ENCODE measurements at places on chromosomes 6 and 20.

- no peak for DNase-seq
Measured at GRCh38 chr6:50707191-50707590, 6.1 kb upstream of the TFAP2D start.

DNA sequence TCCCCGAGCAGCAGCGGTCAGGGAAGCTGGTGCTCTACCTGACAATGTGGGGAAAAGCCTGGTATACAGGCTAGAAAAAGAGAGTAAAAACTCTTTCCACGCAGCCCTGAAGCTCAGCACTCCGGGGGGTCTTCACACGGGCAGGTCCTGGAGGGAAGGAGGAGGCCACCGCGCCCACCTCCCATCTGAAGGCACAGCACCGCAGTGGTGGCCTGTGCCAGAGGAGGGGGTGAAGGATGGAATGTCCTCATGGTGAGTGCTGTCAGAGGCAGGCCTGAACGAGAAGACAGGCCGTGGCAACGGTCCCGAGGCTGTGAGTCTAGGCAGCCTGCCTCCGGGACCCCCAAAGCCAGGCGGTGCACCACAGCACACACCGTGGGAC, 5.8 kb downstream of the SLC2A4RG start:
- DNase-seq: no peak

GRCh38 chr6:46323966-46324622, 153.3 kb upstream of the ENPP5 start:
- no peak for DNase-seq

DNA sequence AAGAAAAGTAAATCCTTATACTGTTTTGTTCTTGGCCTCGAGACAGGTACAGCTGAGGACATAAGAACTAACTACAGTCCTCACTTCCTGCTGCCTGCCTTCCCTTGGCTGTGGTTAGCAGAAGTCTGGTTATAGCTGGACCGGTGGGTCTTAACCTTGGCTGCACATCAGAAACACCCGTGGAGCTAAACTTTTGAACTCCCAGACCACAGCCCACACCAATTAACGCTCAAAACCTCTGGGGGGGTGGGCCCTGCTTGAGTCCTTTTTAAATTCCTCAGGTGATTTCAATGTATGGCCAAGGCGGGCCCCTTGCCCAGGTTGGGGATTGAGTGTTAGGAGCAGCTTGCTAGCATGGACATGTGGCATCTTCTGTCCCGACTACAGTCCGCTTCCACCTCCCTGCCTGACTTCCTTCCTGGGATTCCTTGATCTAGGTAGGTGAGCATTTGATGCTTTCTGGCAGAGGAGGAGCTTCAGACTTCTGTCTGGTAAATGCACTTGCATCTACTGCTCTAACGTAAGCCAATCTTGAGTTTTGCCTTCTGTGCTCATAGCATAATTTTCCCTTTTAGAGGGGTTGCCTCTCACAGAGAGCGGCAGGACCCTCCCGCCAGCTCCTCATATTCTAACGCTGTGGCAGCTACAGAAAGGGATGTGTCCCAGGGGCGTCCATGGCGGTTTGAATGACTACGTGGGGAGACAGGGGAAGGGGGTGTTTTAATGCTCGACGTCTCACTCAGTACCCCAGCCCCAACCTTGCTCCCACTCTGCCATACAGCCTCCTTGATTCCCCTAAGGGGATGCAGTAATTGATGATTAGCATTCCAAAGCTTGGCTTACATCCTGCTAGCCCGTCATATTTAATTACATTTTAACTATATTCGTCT, 390.1 kb downstream of the ZFAND3 start:
- no peak for DNase-seq

DNA sequence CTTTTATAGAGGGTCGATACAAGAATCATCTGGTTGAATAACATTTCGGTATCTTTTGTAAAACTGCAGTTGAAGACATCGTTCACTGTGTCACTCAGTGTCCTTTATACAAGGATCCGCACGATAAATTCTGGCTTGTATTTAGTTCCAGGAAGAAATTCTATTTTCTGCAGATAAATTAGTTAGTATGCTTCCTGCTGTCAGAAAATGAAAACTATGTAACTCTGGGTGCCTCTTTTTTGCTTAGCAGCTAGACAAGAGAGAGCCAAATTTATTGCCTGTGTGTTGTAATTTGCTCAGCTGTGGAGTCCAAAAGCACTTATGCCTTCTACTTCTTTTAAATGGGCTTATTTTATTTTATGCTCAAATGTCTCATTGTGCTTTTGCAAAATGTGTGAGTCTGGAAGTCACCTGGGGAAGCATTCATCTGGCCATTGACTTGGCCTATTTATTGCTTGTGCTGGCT, 56.5 kb upstream of the KCNK16 start:
- no peak for DNase-seq

All from sigmoid colon (tissue), 7 donors.